Pancreas (tissue), 10 donors: ENCODE measurements at places on chromosomes 7 and 10. TPM values are rescaled to one million over a fixed set of nuclear protein-coding genes. Genes with fewer than 3 reads are reported as not detected.

GRCh38 chr7:55160539-55160938 lies 141.7 kb downstream of the EGFR start:
- H3K27me3 ChIP-seq, result no peaks in the 10 kb centered on the region
- no peak for DNase-seq
- peaks cover 23% of the 10 kb centered on the region for H3K36me3 ChIP-seq
- no peak overlapping the region for H3K27ac ChIP-seq

DNA sequence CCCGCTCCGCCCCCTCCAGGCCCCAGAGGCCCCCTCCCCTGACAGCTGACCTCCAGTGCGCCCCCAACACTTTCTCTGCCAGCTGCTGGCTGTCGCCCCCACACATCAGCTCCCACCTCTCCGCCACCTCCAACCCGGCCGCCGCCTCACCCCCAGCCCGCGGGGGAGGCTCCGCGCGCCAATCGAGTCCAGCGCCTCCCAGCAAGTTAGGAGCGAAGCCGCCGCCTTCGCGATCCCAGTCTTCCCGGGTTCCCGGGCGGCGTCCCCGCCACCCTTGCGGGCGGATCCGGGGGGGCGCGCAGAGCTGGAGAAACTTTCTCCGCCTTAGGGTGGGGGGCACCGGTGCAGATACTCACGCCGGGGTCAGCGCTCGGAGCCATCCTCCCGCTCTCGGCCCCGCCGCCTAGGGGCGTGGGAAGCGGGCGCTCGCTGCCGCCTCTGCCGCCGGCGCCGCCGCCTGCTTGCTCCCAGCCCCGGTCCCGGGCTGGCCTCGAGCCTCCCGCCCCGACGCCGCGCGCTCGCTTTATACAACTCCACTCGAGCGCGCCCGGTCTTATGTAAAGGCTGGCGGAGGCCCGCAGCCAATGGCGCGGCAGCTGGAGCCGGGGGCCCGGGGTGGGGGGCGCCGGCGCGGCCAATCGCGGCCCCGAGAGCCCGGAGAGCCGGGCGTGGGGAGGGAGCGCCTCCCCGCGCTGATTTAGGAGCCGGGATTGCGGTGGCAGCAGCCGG lies at the start of gene CRTAC1:
TSS of gene CRTAC1 (minus strand) at position 529 of the 729 bp plus-strand sequence. CDS start at position 380, 149 bp downstream.
- no peak within 1 kb of the TSS for H3K27ac ChIP-seq
- peak within 1 kb of the TSS; percentile 18 for H3K4me3 ChIP-seq
- DNase-seq, result peak; percentile 38
- H3K4me1 ChIP-seq, result no peaks in the 10 kb centered on the region
- no peaks in the 10 kb centered on the region for H3K27me3 ChIP-seq
- no peaks in the 10 kb centered on the region for H3K36me3 ChIP-seq

- no peaks in the 10 kb centered on the region for H3K27me3 ChIP-seq
- H3K36me3 ChIP-seq, result no peaks in the 10 kb centered on the region
- no peaks in the 10 kb centered on the region for H3K4me1 ChIP-seq
- no peak overlapping the region for H3K4me3 ChIP-seq
- no peak for DNase-seq
- no peak overlapping the region for H3K27ac ChIP-seq
Observed at GRCh38 chr7:11252705-11253272, 279.1 kb downstream of the PHF14 start.

DNA sequence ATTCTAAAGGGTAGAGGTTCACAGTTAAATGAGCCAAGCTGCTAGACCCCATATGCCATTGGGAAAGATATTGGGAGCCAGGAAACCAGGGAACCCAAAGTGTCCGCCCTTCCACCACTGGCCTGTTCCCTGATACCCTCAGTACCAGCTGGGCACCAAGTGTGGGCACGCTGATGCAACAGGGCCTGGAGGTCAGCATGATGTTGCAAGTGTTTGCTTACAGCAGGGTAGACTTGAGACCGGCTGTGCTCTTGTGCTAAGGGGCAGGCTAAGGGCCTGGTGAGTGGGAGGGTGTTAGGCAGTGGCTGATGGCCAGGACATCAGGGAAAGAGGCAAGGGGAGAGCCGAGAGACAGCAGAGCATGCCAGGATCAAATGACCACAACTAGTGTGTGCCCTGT lies 21.0 kb upstream of the MYL7 start:
- DNase-seq, result no peak
- no peaks in the 10 kb centered on the region for H3K36me3 ChIP-seq
- H3K4me1 ChIP-seq, result no peaks in the 10 kb centered on the region
- no peak overlapping the region for H3K4me3 ChIP-seq
- H3K27me3 ChIP-seq, result no peaks in the 10 kb centered on the region

The WNT8B gene
- 0.14 TPM for total RNA-seq

The LRIT1 gene
- total RNA-seq, result not detected

The AGAP9 gene
- total RNA-seq, result 5.7 TPM

- DNase-seq, result no peak
- no peak overlapping the region for H3K4me3 ChIP-seq
- H3K27me3 ChIP-seq, result no peaks in the 10 kb centered on the region
- H3K4me1 ChIP-seq, result no peaks in the 10 kb centered on the region
Observed at GRCh38 chr10:105148921-105149320, 507.8 kb downstream of the SORCS3 start.

DNA sequence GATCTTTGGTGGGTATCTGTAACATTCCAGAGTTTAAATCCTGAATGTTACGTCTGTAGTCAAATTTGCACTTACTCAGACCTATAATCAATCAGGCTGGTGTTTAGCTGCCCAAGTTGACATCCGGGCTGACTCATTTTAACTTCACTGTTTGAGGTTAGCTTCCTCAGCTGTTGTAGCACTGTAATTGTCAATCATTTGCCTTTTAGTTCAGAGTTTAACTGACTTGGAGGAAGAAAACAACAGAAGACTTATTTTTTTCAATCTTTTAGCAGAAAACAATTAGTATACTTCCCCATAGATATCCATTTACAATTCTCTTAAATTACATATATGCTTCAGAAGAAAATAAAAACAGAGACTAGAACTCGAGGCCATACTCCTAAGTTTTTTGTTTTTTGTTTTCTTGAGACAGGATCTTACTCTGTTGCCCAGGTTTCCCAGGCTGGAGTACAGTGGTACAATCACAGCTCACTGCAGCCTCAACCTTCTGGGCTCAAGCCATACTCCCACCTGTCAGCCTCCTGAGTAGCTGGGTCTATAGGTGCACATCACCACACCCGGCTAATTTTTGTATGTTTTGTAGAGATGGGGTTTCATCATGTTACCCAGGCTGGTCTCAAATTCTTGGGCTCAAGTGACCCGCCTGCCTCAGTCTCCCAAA lies 38.5 kb upstream of the LRRC17 start:
- H3K27me3 ChIP-seq, result no peaks in the 10 kb centered on the region
- peak overlapping the region; percentile 15 for H3K27ac ChIP-seq
- no peak for DNase-seq
- H3K36me3 ChIP-seq, result no peaks in the 10 kb centered on the region
- H3K4me3 ChIP-seq, result no peak overlapping the region
